ENCODE measurements at places on chromosomes 1 and 21.

GRCh38 chr1:236281198-236281653, 532 bp downstream of the ERO1B start:
- no peak for DNase-seq

DNA sequence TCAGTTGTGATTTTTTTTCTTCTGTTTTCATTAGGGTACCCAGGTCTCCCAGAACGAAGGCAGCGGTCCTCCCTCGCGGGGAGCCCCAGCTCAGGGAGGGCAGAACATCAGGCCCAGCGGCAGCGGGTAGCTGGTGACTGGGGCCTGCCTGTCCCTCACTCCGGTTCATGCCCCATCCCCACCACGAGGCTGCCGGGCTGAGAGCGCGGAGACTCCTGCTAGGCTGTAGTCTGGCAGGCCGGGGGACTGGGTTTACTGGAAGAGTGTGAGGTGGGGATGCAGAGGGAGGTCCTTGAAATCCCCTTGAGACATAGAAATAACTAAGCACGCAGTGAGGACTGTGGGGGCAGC, 10.5 kb downstream of the BRINP2 start:
- DNase-seq: no peak

DNA sequence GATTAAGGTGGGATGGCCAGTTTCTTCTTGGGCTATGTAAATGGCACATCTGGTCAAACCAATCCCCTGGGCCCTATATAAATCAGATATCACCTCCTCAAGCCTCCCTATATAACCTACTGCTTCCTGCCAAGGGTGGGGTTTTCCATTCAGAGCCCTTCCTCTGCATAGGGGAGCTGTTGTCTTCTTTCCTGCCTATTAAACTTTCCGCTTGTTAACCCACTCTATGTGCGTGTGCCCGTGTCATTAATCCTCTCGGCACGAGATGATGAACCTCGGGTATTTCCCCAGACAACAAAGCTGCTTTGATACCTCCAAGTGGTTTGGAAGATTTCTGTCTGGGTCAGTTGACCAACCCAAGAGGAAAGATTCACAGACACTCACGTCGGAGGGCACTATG, 19.3 kb upstream of the SERTAD4 start:
- no peak for DNase-seq

- no peak for DNase-seq
These were observed 202.6 kb downstream of the SLC45A1 start for GRCh38 chr1:8520483-8520966.

DNA sequence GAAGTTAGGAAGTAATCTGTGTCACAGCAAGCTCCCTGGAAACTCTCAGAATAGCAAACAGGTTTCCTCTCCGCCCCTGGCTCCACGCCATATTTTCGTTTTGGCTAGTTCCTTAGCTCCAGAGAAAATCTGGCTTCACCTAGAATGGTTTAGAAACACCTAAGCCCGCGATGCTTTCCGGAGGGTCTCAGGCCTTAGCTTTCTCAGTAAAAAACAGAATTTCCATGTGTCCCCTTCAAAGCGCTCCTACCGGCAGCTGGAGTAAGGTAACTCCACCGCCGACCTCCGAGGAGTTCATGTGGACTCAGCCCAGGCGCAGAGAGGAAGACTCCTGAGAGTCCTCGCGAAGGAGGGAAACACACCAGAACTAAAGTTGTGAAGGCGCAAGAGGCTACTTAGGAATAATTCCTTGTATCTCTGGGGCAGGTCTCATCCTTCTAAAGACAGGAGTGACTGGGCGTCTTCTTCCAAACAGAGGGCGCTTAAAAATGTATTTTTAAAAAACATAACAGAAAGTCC, 406 bp downstream of the KIAA0040 start:
- DNase-seq: peak; percentile 6

GRCh38 chr1:224201383-224201782, 18.3 kb downstream of the DEGS1 start:
- no peak for DNase-seq

DNA sequence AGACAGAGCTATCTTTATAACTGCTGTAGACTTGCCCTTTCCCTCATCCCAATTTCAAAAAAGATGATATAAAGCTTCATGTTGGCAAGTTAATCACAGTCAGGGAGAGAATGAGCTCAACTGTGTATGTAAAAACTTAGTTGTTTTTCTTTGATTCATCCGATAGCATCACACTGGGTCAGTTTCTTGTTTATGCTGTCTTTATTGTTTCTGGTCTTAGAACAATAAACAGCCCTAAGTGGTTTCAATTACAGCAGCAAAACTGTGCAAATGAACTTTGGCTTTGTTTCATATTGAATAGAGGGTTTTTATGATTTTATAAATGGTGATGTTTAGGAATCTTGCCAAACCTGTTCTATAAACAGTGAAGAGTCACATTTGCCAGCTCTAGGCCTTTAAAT, 423.8 kb upstream of the CXADR start:
- DNase-seq: no peak

DNA sequence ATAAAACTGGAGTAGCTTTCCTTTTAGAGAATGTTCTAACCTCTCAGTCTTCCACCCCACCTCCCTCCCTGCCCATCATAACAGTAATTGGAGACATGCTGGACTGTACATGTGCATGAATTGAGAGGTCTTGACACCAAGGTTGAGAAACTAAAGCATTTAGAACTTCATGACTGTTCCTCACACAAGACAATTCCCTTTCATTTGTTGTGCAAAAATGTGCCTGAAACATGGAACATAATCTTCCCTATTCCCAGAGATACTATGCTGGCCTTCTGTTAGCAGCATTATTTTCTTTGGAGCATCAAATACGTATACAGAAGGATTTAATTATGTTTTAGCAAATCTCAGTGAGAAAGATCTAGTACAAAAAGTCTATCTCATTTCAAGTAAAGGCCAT, 97.5 kb upstream of the KCNE2 start:
- no peak for DNase-seq
